ENCODE measurements at places on chromosomes 2 and 18. TPM values are rescaled to one million over a fixed set of nuclear protein-coding genes. Genes with fewer than 3 reads are reported as not detected.

DNA sequence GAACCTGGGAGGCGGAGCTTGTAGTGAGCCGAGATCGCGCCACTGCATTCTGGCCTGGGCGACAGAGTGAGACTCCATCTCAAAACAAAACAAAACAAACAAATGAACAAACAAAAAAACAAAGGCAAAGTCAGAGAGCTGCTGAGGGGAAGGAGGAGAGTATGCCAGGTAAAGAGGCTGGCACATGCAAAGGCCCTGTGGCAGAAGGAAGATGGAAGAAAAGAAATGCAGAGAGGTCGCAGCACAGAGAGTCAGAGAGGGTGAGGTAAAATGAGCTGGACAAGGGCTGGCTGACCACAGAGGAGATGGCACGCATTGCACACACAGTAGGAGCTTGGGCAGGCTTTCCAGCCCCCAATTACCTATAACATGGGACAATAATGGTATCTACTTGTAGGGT, 47.0 kb downstream of the FAM178B start:
- H3K27me3 ChIP-seq: no peaks in the 10 kb centered on the region
- no peak overlapping the region for H3K27ac ChIP-seq
- no peak for DNase-seq
- no peaks in the 10 kb centered on the region for H3K4me1 ChIP-seq
- no peaks in the 10 kb centered on the region for H3K36me3 ChIP-seq

DNA sequence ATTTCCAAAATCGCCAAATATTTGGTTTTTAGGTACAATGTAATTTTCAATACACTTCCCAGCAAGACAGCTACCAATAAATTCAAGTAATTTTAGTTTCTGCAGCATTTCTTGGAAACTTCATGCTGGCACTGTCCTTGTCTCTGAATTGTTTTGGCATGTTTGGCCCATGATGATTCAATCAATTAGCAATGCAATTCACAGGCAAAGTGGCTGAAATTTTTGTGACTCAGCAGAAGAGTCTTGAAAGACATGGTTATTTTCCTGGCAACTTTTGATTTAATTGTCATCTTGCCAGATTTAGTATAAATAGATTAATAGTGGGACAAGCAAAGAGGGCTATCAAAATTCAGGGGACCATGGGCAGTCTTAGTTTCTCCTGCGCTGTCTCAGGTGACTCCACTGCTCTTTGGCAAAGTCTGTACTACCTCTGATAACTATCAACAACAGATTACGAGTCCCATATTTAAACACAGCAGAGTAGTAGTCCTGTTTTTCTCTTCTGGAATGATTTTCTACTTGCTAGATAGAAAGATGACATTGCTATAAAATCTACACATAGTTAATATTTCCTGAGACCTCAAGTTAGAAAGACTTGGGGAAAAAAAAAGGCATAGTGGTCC, 88.9 kb upstream of the CYP26B1 start:
- no peak overlapping the region for H3K27ac ChIP-seq
- no peaks in the 10 kb centered on the region for H3K27me3 ChIP-seq
- no peaks in the 10 kb centered on the region for H3K36me3 ChIP-seq

DNA sequence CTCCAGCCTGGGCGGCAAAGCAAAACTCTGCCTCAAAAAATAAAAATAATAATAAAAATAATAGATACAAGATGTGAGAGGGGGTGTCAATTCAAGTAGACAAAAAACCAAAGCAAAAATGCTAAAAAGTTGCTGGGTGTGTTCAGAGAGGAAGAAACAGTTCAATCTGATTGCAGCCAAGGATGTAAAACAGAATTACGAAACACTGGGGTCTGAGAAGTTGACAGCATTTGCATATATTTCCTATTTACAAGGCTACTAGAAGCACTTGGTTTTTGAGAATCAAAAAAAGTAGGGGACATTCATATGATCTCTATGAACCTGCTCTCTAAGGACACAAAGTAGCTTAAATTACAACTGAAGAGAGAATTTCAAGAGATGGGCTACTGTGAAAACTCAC, 7.6 kb downstream of the TRIP12 start:
- peaks cover 10% of the 10 kb centered on the region for H3K36me3 ChIP-seq
- H3K27ac ChIP-seq: no peak overlapping the region
- DNase-seq: no peak
- H3K4me3 ChIP-seq: no peak overlapping the region
- H3K4me1 ChIP-seq: peaks cover 28% of the 10 kb centered on the region

GRCh38 chr2:233362742-233363141, 8.4 kb downstream of the DGKD start:
- DNase-seq: no peak
- no peaks in the 10 kb centered on the region for H3K27me3 ChIP-seq
- H3K27ac ChIP-seq: no peak overlapping the region
- H3K36me3 ChIP-seq: peaks cover 6% of the 10 kb centered on the region

DNA sequence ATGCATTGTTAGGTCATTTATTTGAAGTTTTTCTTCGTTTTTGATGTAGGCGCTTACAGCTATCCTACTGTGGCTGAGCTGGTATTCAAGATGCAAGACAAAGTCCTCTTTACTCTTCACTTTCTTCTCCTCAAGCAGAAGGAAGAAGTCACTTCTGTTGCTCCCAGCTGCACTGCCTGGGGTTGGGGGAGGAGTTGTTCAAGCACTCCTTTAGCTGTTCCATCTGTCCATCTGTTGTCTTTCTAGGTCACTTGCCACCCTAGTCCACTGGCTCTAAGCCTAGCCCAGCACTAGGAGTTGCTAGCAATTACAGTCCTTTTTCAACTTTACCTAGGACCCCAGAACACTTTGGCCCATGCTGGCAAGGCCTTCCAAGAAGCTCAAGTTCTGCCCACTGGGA, 200.6 kb upstream of the RBMS1 start:
- H3K4me3 ChIP-seq: no peak overlapping the region
- H3K36me3 ChIP-seq: no peaks in the 10 kb centered on the region
- no peaks in the 10 kb centered on the region for H3K27me3 ChIP-seq
- no peak for DNase-seq

- peak; percentile 30 for DNase-seq
- peaks cover 12% of the 10 kb centered on the region for H3K4me1 ChIP-seq
- H3K27ac ChIP-seq: peak overlapping the region; percentile 59
- H3K36me3 ChIP-seq: no peaks in the 10 kb centered on the region
Observed at GRCh38 chr2:55092439-55092838, 42.2 kb upstream of the RTN4 start.

GRCh38 chr2:134009440-134009839, 244.4 kb upstream of the MGAT5 start:
- H3K4me1 ChIP-seq: no peaks in the 10 kb centered on the region
- H3K27me3 ChIP-seq: no peaks in the 10 kb centered on the region
- H3K36me3 ChIP-seq: no peaks in the 10 kb centered on the region
- H3K27ac ChIP-seq: no peak overlapping the region
- H3K4me3 ChIP-seq: no peak overlapping the region

DNA sequence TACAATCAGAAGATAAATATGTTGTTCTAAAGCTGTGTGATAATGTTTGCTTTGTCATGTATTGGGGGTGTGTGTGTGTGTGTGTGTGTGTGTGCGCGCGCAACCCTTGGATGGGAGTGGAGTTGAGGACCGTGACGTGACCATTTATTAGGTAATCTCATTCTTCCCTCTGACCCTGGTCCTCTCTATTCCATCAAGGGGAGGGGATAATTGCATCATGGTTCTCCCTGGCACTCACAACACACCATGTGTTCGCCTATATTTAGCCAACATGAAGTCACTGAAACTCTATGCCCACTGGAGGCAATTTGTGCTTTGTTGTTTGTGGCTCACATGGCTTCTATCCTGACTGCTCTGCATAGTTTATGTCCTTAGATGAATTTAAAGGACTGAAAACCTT, 79.8 kb upstream of the LRPPRC start:
- H3K27me3 ChIP-seq: no peaks in the 10 kb centered on the region
- H3K4me1 ChIP-seq: no peaks in the 10 kb centered on the region
- no peaks in the 10 kb centered on the region for H3K36me3 ChIP-seq
- H3K27ac ChIP-seq: no peak overlapping the region

The LBX2 gene
- 1.1 TPM for total RNA-seq

The SRD5A2 gene
- not detected for total RNA-seq

The C1GALT1C1L gene
- not detected for total RNA-seq

The ABHD1 gene
- total RNA-seq: not detected

Data from stomach (tissue), 19 donors.